ENCODE measurements at places on chromosomes 7 and 10.
A peak's percentile ranks its signal among the peaks of the same experiment; 100 is the strongest.

- DNase-seq, result no peak
These were observed 160.6 kb downstream of the KLF6 start for GRCh38 chr10:3624367-3624766.

GRCh38 chr10:84567133-84567532, 238.7 kb downstream of the CCSER2 start:
- no peak for DNase-seq

- no peak for DNase-seq
These were observed 72.2 kb downstream of the RSU1 start for GRCh38 chr10:16745061-16745460.

- DNase-seq, result no peak
These were observed 59.5 kb upstream of the ELMO1 start for GRCh38 chr7:37508118-37508517.

DNA sequence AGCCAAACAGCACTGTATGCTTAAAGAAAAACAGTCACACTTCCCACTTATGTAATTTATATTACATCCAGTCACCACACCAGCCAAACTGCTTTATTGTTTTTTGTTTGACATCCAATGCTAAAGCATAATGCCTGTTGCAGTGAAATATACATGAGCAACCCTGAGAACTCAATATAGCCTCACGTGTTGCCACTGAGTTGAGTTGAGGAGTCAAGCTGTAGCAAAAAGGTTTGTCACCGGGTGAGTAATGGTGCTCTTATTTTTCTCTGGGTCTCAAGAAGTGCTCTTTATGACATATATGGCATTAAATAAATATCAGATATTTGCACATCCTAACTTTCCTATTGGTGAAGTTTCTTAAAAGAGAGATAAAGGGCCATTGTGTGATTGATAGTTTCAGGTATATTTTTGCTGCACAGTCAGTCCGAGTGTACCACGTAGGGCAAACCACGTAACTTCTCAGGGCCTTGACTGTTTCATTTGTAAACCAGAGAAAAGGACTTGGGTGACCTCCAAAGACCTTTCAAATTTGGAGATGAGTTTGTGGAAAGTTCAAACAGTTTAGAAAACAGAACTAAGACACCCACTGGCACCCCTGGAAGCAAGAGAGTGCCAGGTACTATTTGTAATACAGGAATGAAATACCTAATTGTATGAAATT, 168.5 kb downstream of the CFTR start:
- DNase-seq, result no peak

GRCh38 chr7:76066716-76067503, 19.0 kb downstream of the MDH2 start:
- no peak for DNase-seq

DNA sequence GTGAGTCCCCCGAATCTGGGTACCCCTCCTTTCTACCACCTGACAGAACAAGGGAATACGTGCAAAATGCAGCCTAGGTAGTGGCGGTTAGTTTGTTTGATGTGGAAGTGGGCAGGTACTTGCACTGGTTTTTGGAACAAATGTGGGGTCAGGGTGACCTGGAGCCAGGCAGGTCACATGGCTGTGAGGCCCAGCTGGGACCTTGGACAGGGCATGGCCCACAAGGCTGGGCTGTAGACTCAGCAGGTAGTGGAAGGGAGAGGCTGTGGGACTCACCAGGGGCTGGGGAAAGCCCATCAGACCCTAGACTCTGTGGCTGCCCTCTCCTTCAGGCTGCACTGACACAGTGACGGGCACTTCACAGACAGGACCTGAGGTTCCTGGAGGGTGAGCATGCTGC, 159.9 kb upstream of the ADCY1 start:
- no peak for DNase-seq

GRCh38 chr10:115942101-115942500, 330.9 kb downstream of the GFRA1 start:
- DNase-seq, result no peak

- DNase-seq, result no peak
These were observed 9.4 kb downstream of the PIP4K2A start for GRCh38 chr10:22704942-22705341.

DNA sequence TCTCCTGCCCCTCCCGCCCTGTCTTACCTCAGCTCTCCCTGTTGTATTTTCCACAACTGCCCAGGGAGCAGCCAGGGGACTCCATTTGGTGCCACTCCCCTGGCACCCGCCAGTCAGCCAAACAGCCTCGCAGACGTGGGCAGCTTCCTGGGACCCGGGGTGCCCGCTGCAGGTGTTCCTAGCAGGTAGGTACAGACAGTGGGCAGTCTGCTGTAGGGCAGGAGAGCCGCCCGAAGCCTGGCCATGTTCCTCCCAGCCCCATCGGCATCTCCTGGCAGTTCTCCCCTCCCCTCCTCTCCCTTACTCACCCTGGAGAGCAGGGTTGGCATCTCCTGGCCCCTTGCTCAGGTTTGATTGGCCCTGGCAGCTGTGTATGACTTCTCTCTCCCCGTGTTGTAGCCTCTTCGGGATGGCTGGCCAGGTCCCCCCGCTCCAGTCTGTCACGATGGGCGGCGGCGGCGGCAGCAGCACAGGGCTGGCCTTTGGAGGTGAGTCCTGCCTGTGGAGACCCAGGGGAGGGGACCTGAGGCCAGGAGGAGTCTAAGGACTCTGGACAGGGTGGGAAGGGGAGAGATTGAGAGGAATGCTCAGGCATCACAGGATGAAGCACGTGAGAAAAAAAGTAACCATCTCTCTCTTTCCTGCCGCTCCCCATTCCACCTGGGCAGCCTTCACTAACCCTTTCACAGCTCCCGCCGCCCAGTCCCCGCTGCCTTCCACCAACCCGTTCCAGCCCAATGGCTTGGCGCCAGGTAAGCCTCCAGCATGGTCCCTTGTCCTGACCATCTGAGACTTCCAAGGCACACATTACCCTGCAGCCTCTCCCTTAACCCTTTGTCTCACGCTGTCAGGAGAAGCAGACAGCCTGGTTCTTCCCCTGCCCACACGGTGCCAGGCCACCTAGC, 11.3 kb downstream of the SAP25 start:
- DNase-seq, result no peak

DNA sequence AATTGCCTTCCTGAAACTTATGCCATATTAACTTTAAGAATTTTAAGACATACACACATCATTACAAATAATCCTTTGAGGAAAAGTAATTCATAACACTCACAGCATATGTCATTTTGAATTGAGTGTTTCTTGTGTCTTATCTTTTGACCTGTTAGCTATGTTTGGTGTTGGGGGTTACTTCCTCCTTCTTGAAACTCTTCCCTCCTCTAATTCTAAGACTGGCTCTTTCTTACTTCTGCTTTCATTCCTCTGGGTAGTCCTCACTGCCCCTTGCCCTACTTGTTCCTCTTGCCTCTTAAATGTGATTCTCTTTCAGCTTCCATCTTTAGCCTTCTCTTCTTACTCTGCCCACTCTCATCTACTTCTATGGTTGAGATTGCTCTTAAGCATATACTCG, 28.3 kb upstream of the PIP4K2A start:
- no peak for DNase-seq

GRCh38 chr7:76074972-76075370, 27.1 kb downstream of the MDH2 start:
- DNase-seq, result no peak

GRCh38 chr7:57407125-57407524, 42.9 kb upstream of the ZNF716 start:
- DNase-seq, result no peak

DNA sequence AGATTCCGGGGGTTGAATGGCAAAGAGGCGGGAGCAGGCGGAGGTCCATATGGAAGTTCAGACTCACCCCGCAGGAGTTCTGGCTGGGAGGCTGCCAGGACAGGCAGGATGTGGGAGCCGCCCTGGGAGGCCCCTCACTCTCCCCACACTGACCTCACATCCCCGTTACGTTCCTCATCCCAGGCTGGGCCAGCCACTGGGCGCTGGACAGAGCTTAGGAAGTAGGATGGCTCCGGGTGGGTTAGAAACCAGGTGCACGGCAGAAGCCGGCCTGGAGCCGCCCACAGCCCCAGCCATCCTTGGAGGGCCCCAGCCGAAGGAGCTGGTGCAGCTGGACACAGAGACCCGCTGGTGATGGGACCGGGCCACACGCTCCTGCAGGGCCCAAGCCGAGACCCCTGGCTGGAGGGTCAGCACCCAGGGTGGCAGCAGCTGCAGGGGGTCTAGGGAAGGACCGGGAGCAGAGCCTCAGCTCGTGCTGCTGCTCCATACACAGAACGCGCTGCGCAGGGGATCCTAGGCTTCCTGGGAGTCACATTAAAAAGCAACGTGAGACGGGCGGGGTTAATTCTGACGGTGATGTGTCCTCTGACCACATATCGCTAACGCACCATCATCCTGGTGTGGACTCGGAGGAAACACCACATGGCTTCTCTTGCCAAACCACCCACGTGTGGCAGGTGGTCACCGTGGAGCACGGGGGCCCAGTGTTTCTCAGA, 98.6 kb upstream of the DIP2C start:
- no peak for DNase-seq

- peak; percentile 44 for DNase-seq
These were observed 697 bp upstream of the SNX13 start for GRCh38 chr7:17940951-17941431.

DNA sequence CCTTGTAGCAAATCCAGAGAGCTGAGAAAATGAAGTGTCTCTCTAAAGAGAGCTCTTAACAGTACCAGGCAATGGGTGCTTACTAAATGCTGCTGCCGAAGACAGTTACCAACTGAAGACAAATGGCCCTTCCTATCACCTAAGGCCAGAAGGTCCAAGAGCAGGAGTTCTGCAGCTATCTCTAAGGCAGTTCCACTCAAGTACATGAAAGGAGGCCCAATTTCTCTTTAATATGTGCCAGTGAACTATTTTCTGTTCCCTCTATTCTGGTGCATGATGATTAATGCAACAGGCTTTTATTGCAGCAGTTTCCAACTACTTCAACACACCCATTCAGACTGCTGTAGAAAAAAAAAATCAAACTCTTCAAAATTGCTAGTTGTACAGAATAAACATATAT, 122.5 kb downstream of the SLC25A13 start:
- no peak for DNase-seq

DNA sequence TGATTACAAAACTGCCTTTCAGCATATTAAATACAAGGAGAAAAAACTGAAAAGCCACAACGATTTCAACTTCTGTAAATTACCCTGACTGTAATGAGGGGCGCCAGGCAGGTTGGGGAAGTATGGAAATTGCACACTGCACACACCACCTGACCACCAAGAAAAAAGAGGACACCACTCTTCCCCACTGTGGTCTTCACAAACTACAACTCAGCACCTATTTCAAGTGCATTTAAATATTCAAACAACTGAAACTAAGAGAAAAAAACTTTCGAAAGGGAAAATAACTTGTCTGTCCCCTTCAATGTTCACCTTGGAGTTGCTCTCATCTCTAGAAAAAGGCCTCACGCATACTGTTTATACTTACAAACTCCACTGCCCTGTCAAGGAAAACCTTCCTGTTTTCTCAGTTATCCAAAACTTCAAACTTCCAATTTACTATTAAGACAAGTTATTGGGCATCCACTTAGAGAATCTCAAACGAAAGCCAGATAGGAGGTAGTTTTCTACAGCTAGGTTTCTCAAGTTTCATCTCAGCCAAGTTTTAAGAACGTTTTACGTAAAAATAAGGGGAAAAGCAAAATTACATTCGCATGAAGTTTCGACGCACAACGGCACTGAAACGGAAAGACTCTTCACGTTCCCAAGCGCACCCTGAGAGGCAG, 1.4 kb downstream of the LARP4B start:
- peak; percentile 9 for DNase-seq

DNA sequence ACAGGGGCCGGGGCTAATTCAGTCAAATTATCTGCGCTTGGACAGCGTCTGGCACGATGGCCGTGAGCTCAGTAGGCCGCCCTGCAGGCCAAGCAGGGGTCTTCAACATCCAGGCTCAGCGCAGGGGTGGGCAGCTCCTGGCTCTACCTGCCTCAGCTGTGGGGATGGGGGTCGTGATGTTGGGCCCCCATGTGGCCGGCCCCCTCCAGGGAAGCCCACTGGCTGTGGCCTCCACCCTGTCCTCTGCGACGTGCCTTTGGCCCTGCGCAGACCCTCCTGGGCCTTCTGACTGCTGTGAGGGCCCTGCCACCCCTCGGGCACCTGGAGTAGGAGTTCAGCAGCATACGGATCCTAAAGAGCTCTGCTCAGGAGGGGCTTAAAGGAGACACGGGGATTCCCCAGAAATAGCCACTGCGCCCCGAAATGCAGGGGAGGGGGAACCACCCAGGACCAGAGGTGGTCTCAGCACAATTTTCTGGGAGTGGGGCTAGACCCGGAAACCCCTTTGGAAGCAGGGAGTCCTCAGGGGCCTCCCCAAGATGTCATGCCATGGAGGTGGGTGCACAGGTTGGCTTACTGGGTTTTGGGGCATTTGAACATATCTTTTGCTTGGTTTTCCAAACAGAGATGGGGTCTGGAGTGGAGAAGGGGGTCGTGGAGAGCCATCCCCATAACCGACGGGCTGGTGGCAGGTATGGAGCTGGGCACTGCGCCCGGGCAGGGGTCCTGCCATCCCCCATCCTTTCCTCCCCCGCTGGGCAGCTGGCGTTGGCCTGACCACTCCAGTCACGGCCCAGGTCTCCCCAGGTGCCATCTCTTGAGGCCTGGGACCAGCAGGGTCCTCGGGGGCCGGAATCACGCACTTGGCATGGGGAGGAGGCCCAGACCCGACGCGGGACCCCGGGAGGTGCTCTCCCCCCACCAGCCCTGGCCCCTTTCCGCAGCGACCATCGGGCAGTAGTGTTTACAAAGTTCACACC, 4.0 kb upstream of the ADAP1 start:
- DNase-seq, result no peak

DNA sequence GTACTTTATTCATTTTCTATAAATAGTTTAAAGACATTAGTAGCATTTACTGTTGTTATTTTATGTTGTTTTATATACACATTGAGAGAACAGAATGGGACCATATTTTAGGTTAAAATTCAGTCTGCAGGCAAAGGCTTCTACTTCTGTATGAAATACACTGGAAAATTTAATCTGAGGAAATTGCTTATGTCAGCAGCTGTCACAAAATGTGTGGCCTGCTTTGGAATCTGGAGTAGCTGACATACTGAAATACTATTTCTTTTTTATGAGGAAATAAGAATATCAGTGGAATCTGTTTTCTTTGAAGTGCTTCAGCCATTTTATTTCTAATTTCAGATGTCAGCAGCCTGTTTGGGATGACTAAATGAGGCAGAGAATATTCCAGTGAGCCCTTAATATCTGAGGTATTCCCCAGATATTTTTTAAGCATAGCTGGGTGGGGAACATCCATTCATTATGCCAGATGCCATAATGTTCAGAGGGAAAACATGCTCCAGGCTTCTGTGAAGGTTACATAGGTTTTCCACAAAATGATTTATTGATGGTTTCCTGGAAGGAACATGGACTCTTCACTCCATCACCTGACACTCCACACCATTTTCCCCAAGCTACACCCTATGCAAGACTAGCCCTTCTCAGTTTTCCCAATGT, 267.1 kb downstream of the ARL4A start:
- no peak for DNase-seq

- no peak for DNase-seq
These were observed 75.2 kb upstream of the PRR15 start for GRCh38 chr7:29488203-29488970.

- DNase-seq, result no peak
These were observed 1028.5 kb upstream of the PHF14 start for GRCh38 chr7:9945131-9945530.

Measured in small intestine (tissue), 16 donors.